Left cardiac atrium (tissue), 4 donors: ENCODE measurements at places on chromosomes 3 and 15.
A peak's percentile ranks its signal among the peaks of the same experiment; 100 is the strongest.

DNA sequence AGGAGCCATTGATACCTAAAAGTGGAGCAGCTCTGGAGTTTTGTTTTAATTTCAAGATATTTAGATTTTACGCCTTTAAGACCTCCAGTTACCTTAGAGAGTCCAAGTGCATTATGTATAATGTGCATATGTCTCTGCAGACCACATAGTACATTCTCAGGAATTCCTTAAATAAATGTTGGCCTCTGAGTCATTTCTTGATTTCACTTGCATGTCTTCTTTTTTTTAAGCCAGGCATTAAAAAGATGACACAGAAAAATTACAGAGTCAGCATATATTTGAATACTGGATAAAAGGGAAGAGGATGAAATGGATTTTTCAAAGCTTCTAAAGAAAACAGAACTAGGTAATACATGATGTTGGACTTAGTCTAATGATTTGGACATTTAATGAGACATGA, 125.2 kb downstream of the TMCO5A start:
- no peak for DNase-seq

- DNase-seq: no peak
These were observed 384.3 kb downstream of the ROBO1 start for GRCh38 chr3:79383402-79384012.

GRCh38 chr15:100926258-100926657, 7.1 kb downstream of the LRRK1 start:
- no peak for DNase-seq

DNA sequence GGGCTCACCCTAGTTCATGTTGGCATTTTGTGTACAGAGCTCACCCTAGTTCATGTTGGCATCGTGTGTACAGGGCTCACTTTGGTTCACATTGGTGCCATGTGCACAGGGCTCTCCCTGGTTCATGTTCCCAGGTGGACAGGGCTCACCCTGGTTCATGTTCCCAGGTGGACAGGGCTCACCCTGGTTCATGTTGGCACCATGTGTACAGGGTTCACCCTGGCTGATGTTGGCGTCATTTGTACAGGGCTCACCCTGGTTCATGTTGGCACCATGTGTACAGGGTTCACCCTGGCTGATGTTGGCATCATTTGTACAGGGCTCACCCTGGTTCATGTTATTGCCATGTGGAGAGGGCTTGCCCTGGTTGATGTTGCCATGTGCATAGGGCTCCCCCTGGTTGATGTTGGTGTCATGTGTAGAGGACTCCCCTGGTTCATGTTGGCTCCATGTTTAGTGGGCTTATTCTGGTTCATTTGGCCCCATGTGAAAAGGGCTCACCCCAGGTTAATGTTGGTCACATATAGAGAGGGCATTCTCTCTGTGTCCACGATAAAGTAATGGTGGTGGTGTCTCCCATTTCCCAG, 31.7 kb upstream of the NR2C2 start:
- no peak for DNase-seq

- DNase-seq: peak; percentile 67
These were observed at the start of gene SCN5A for GRCh38 chr3:38649500-38650247. TSS of gene SCN5A (minus strand) at chr3:38649687. CDS start at chr3:38633307, 16,380 bp downstream.

GRCh38 chr3:55654123-55654760, 167.1 kb upstream of the WNT5A start:
- no peak for DNase-seq

GRCh38 chr15:72306211-72306785, 13.7 kb downstream of the CELF6 start:
- no peak for DNase-seq

DNA sequence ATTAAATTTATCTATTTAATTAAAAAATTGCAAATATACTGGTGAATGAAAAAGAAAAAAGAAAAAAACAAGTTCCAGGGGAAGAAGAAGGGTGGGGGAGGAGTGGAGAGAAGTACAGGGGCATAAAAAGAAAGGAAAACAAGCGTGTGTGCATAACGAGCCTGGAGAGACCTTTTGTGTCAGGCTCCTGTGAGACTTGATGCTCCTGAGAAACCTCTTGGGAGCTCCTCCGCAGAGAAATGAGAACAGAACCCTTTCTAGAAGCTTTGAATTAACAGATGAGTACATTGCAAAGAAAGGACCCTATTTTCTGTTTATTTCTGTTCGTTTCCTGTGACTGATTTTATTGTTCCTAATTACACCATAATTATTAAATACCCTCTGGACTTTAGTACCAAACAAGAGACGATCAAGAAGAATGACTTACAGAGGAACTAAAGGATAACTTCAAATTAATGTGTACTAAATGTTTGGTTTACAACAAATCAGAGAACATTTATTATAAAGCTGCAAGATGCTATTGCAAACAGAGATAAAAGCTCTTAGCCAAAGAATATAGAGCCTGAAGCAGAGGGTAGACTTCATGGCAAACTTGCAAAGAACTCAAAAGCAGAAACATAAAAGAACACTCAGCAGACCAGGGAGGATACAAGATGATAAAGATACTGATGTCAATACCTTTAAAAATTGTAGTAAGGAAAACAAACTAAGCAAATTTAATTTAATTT, 74.7 kb downstream of the DPPA2 start:
- no peak for DNase-seq

DNA sequence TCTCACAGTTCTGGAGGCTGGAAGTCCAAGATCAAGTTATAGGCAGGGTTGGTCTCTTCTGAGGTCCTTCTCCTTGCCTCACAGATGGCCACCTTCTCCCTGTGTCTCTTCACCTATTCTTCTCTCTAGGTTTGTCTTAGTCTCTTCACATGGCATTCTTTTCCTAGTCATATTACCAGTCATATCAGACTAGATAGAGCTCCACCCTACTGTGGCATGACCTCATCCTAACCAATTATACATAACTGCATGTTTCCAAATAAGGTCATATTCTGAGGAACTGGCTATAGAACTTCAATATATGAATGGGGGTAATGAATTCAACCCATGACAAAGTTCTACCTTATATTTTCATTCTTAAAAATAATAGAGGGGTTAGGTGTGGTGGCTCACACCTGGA, 196.4 kb upstream of the UBE3A start:
- no peak for DNase-seq

- DNase-seq: no peak
These were observed 35.7 kb upstream of the GRAMD1C start for GRCh38 chr3:113802795-113803455.

- DNase-seq: no peak
These were observed 56.6 kb upstream of the POMGNT2 start for GRCh38 chr3:43162230-43163084.

GRCh38 chr3:155079746-155080487, at the start of gene MME:
TSS of gene MME (plus strand) at chr3:155080319. CDS start at chr3:155084168, 3,849 bp downstream.
- no peak for DNase-seq

GRCh38 chr15:80730387-80730786, 35.3 kb downstream of the ABHD17C start:
- DNase-seq: no peak

GRCh38 chr15:63322541-63322940, 45.1 kb downstream of the APH1B start:
- DNase-seq: peak; percentile 51

GRCh38 chr3:38354588-38355330, 8.2 kb downstream of the XYLB start:
- no peak for DNase-seq

DNA sequence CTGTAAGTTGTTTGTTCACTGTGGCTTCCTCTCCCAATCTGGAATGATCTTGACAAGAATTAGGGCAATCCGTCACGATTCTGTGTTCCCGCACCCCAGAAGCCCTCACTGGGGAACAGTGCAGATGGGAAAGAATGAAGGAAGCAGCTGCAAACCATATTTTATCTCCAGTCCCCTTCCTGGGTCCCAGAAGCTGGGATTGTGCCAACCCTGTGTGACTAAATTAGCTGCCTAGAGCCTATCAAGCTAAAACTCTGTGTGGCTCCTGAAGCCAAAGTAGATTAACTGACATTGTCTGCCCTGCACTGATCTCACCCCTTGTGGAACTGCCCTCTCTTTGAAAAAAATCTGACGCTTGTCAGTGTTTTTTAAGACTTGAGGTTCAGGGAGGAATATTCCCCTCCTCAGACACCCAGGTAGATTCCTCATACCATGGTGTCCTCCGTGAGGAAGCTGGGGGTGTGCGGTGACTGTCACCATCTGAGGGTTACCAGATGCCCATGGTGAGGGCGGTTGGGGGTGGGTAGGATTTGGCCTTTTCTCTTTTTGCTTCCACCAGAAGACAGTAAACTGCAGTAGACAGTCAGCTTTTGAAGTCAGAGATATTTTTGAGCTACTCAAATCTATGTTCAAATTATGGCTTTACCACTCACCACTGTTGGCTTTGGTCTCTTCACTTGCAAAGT, 358.3 kb upstream of the TPM1 start:
- no peak for DNase-seq

GRCh38 chr15:88681610-88682221, 42.9 kb downstream of the ISG20 start:
- no peak for DNase-seq

DNA sequence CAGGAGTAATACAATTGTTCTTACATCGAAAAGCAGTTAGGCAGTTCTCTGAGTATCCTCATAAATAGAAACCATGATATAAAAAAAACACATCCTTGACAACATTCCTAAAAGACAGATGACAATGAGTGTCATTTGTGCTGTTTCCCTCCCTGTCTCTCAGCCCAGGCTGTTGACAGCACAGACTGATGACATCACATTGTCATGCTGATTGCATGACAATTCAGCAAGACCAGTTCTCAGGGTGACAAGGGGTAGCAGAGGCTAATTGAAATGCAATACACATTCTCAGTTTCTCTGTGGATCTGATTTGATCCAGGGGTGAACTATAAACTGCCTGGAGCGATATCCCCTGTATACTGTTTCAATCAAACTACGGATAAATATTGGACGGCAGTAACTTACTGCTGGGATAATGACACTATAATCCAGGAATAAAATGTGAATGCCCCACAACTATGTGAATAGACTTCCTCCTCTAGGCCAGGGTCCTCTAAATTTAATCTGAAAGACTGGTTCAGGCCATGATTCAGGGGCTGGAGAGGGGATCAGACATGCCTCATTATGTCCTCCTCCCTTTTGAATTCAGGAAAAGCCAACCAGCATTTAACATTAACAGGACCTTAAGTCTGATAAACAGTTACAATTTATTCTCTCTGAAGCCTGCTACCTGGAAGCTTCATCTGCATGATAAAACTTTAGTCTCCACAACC, 16.7 kb upstream of the EIF1B start:
- no peak for DNase-seq

DNA sequence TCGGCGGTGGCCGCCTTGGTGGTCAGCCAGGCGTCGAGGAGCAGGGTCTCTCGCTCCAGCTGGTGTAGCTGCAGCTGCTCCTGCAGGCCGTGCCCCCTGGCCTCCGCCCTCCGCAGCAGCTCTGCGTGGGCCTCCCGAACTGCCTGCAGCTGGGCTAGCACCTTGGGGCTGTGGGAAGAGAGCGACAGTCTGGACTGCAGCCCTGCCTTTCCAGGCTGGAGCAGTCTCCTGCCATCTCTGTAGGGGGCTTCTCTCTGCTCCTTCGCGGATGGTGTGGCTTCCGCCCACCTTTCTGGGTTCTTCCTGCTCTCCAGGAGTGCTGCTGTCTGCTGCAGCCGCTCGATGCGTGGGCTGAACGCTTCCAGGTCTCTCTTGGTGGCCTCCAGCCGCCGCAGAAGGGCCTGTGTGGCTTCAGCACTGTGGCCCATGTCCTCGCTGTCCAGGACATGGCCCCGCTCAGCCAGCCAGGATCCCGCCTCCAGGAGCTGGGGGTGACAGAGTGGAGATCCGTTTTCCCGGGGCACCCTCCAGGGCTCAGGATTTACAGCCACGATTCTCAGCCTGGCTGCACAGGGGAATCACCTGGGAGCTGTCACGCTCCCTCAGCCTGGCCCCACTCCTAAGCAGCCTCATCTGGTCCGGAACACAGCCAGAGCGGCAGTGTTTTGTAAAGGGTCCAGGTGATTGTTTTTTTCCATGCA, 16.8 kb downstream of the PLA2G4B start:
- no peak for DNase-seq

DNA sequence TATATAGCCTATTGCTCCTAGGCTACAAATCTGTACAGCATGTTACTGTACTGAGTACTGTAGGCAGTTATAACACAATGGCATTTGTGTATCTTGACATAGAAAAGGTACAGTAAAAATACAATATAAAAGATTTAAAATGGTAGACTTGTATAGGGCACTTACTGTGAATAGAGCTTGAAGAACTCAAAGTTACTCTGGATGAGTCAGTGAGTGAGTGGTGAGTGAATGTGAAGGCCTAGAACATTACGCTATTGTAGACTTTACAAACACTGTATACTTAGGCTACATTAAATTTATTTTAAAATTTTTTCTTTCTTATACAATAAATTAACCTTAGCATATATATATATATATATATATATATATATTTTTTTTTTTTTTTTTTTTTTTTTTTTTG, 140.0 kb upstream of the UBE2E1 start:
- DNase-seq: no peak

DNA sequence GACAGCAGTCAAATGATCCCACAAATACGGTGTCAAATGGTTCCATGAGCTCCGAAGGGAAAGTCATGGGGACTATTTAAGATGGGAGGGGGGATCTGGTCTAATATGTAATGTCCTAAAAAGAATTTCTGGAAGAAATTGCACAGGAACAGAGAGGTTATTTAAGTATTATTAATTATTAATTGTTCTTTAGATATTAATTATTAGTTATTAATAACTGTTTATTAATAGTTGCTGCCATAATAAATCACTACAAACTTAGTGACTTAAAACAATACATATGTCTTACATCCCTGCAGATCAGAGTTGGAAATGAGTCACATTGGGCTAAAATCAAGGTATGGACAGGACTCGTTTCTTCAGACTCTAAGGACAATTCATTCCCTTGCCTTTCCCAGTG, 588.2 kb upstream of the NR2F2 start:
- DNase-seq: no peak

DNA sequence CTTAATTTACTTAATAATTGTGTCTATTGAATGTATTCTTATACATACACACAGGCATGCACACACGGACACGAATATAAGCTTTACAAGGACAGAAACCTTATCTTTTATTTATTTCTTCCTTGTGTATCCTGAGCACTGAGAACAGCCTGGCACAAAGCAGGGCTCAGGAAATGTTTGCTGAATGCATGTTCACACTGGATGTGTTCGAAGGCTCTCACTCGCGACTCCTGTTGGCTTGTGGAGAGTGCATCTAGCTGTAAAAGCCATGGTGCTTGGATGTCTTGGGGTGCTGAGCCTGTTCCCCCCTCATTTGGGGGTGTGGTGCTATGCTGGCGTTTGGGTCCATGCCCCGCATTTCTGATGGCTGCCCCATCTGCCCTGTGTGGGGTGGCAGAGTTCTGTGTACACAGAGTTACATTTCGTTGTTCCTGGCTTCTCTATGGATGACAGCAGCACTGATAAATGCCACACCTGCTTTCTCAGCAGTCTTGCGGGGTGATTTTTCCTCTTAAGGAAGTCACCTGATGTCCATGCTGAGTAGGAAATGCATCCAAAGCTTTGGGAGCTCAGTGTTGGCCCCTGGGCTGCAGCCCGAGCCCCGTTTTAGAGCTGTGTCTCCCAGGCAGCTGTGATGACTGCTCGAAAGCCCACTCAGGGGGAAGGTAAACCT, 148.5 kb downstream of the IGF1R start:
- no peak for DNase-seq

GRCh38 chr3:96483781-96484180, 330.6 kb upstream of the EPHA6 start:
- no peak for DNase-seq

GRCh38 chr3:51401735-51402134, 10.7 kb downstream of the RBM15B start:
- DNase-seq: no peak
